ENCODE measurements at places on chromosomes 4 and X.

- DNase-seq = peak; percentile 57
Measured at GRCh38 chrX:24259544-24260240, 54.2 kb downstream of the SUPT20HL2 start.

GRCh38 chr4:53532521-53532920 lies 58.8 kb downstream of the LNX1 start:
- no peak for DNase-seq

GRCh38 chrX:11672213-11672612 lies 6.5 kb upstream of the ARHGAP6 start:
- DNase-seq = no peak

GRCh38 chrX:44898411-44899221 lies 25.6 kb downstream of the KDM6A start:
- no peak for DNase-seq

GRCh38 chrX:129522184-129523078 lies 859 bp downstream of the SMARCA1 start:
- peak; percentile 38 for DNase-seq

- DNase-seq = no peak
Measured at GRCh38 chr4:151786158-151786495, 25.3 kb upstream of the GATB start.

GRCh38 chrX:148542481-148543255 lies 42.3 kb downstream of the AFF2 start:
- no peak for DNase-seq

DNA sequence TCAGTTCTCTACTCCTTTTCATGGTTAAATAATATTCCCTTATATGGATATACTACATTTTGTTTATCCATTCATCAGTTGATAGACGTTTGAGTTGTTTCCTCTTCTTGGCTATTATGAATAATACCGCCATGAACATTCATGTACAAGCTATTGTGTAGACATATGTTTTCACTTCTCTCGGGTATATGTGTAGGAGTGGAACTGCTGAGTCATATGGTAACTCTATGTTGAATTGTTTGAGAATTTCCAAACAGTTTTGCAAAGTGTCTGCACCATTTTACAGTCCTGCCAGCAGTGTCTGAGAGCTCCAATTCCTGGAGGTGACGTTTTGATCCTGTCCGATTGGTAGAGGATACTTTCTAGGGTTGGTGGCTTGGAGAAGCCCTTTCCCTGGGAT lies 23.6 kb downstream of the PLAC1 start:
- DNase-seq = no peak

GRCh38 chr4:32112891-32113290 lies 1392.7 kb downstream of the PCDH7 start:
- DNase-seq = no peak

DNA sequence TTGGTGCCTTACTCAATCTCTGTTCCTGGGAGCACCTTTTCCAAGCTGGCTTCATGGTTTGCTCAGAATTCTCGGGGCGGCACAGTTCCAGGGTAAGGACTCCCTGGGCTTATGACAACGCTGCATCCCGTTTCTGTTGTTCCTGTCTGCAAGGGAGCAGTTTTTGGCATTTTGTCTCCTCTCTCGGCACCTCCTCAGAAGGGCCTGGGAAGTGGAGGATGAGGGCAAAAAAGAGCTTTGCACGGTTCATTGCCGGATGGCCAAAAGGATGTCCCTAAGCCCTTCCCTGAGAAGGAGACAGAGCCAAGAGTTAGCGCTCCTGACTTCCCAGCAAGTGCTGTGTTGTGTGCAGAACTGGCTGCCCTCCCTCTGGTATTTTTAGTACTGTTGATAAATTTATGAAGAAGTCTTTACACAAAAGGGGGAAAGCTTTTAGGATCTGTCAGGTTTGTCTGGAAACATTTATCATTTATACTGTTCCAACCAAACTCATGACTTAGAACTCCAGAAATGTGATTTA lies 13.4 kb downstream of the SRD5A3 start:
- no peak for DNase-seq

DNA sequence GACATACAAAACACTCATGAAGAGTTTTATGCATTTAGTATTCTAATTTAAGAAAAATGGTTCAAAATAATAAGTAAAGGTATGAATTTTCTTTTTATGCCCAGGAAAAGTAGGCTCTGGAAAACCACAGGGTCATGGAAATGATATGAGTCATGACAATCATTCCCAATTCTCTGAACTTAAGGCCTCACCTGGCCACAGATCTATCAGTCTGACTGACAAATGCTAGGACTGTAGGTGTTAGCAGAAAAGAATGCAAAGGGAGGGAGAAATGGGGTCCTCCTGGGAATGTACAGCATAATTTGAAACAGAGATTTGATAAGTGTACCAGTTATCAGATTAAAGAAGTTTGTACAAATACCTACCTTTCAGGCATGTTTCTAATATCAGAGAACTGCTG lies 270.5 kb upstream of the ARSJ start:
- no peak for DNase-seq

GRCh38 chr4:128256539-128256938 lies 31.1 kb downstream of the PGRMC2 start:
- no peak for DNase-seq

GRCh38 chr4:77360451-77360850 lies 203.4 kb downstream of the CCNG2 start:
- no peak for DNase-seq

GRCh38 chr4:156915221-156915620 lies 56.4 kb downstream of the PDGFC start:
- no peak for DNase-seq

DNA sequence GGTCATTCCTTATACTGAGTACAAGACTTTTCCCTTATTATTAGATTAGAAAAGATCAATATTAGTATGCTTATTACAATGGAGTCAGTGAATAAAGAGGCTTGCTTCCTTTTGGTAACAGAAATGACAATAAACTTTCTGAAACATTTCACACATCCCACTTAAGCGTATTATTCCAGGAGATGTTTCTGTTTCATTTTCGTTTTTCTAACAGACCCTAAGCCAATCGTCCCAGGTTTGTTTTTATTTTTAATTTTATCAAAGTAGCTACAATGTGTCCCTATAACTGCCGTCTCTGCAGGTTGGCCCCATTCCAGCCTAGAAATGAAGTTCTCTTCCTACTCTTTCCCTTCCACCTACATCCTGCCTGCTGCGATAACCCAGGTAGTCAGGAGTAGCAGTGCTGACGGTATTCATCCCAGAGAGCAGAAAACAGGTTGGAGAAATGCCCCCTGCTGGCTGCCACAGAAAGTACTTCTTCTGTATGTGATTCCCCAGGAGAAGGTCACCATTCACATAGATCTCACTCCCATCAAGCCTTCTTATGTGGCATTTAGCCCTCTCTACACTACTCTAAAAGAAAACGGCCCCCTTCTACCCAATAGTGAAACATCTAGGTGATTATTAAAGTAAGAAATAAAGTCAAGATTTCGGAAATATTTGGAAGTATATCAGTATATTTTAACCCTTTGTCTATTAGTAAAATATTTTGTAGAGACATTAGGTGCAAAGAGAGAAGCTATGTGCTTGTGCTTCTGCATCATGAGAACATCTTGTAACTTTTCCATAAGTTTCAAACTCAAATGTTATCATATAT lies 40.4 kb downstream of the ENPEP start:
- DNase-seq = peak; percentile 19

DNA sequence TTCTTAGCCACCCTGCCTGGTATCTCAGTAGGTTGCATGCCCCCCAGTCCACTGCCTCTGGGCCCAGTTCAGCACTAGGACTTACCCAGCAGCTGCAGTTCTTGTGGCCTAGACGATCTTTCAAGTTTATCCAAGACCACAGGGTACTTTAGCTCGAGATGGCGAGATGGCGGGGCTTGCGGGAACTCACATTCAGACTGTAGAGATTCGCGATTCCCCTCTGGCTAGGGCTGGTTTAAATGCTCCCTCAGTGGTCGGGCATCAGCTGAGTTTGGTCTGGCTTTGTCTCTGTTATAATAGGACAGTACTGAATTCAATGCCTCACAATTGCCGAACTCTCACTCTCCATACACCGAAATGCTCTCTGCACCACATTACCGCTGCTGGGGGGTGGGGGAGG lies 18.4 kb upstream of the RFC1 start:
- DNase-seq = no peak

- no peak for DNase-seq
Measured at GRCh38 chr4:8708401-8709021, 115.9 kb downstream of the CPZ start.

DNA sequence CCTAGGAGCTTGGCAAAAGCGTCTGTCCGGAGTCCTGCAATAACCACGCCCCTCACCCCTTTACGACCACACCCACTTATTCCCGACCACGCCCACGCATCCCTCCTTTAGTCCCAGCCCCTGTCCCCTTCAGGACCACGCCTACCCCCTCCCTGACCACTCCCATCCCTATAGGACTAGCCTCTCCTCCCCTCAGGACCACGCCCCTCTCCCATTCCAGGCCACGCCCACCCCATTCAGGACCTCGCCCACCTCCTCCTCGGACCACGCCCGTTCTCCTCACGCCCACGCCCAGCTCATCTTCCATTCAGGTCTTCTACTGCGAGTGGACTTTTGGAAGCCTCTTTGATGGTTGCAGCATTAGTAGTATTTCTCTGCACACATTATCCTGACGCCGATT lies 131.2 kb upstream of the STX18 start:
- no peak for DNase-seq

DNA sequence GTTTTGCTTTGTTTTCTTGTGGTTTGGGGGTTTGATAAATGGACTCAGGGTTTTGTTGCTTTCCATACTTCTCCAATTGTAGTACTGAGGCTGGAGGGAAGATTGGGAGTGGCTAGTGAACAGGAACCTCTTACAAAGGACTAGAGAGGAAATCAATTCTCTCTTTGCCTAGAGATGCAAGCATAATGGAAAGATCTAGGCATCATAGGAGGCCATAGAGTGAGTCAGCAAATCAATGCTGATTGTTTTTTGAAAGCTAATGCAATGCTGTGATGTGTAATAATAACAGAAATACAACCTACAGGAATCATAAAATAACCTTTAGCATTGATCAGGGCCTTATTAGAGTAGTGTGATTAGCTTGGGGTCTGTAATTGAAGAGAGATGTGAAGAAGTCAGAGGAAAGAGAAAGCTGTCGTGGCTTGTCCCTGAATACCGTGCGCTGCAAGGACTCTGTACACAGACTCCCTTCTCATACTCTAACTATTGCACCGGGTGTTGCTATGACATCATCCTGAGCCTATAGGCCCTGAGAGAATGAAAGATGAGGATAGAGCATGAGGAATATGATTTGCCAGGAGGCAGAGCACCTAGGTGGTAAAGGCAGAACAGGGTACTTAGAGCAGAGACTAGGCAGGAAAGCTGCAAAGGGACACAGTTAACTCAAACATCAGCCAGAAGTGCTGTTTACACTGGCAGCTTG lies 29.3 kb upstream of the GPR101 start:
- no peak for DNase-seq

- no peak for DNase-seq
Measured at GRCh38 chr4:79578606-79579005, 170.6 kb upstream of the GK2 start.

DNA sequence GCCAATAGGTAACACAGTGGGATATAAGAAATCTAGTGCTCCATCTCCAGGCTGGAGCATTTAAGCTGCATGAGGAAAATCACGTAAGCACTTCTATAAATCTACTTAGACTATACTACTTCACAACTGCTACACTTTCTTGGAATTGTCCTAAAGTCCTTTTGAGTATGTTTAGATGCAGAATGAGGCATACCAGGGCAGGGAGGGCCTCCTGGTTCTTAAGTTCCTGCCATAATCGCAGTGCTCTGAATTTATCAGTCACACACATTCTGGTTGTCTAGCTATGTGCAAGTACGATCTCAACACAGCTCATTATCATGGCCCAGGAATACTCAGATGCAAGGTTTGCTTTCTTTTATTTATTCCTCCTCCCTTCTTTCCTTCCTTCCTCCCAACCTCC lies 130.3 kb downstream of the GUCY2F start:
- DNase-seq = no peak

GRCh38 chr4:165096776-165097175 lies 15.9 kb downstream of the TMEM192 start:
- peak; percentile 41 for DNase-seq

DNA sequence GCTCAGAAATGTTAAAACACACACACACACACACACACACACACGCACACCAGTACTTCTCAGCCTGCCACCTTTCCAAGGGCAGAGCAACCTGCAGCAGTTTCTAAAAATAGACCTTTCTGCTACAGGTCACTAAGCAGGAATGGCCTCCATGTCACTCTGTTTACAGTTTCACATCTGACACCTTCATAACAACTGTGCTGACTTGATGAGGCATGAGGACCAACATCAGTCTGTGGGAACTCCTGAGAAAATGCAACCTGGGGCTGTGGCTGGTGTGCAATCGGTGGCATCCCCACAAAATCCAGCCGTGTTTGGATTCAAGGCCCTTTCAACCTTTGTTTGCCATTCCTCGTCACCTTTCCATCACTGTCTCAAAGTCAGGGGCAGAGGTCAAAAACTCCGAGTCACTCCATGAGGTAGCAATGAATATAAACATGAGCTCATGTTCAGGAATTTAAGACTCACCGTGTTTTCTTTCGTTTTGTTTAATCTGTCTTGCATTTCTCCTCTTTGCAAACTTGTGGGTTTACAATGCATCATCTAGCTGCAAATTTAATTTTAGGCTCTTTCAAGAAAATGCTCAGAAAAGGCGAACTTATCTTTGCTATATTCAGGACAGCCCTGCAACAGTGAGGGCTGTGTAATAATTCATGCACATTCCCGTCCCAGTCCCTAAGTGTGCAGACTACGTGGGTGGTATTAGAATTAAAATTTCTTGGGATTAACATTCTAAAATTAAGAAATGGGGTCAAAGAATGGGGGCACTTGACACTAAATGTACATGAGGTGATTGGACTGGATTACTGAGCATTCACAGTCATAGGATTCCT lies 135.3 kb downstream of the SHROOM3 start:
- DNase-seq = no peak

DNA sequence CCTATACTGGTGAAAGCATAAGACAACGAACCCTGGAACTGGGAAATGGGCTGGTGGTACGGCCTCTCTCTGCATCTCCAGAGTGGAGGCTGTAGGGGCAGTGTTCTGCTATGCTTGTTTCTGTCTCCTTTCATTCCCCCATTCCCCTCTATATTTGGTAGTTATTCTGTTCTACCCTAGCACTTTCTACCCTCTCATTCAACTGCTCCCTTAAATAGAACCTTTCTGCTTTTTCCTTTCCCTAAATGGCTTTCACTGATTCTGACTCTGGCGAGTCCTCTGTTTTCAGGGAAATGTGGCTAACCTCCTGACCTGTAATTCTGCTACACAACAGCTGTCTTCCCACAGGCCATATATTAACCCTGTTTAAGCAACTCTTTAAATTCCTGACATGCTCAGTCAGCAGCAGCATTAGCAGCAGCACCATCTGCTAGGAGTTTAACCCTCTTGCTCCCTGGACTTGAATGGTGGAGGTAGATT lies 94.2 kb downstream of the CXCL13 start:
- no peak for DNase-seq

- DNase-seq = no peak
Measured at GRCh38 chrX:110046001-110046400, 43.1 kb downstream of the TMEM164 start.

All from GM13977 (cell line).